ENCODE measurements at places on chromosomes 4 and X.

DNA sequence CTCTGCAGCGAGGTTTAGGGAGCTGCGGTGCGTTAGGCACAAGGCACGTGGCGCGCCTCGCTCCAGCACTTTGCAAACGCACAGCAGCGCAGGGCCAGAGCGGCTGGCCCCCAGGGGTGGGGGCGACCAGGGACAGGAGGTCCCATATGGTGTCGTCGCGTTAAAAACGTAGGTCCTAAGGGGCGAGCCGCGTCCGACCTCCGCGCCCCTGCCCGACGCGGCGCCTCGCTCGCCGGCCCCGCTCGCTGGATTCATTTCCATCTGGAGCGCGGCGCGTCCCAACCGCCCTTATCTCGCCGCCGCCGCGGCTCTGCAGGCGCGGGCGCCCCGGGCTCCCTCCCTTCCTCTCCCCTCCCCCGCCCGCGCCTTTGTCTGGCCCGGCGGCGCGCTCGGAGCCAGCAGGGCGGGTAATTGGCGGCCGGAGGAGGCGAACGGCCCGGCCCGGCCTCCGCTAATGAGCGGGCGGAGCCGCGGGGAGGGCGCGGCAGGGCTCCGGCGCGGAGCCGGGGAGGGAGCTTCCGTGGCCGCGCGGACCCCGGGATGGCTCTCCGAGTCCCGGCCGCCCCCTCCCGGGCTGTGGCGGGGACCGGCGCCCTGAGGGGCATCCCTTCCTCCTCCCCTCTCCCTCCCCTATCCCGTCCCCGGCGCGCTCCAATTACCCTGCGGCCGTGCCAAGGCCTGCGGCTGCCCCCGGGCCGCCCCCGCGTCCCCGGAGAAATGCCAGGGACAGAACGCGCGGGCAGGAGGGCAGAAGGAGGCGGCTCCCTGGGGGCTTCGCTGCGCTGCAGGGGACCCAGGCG, 409.0 kb downstream of the BCOR start:
- peak; percentile 7 for DNase-seq

DNA sequence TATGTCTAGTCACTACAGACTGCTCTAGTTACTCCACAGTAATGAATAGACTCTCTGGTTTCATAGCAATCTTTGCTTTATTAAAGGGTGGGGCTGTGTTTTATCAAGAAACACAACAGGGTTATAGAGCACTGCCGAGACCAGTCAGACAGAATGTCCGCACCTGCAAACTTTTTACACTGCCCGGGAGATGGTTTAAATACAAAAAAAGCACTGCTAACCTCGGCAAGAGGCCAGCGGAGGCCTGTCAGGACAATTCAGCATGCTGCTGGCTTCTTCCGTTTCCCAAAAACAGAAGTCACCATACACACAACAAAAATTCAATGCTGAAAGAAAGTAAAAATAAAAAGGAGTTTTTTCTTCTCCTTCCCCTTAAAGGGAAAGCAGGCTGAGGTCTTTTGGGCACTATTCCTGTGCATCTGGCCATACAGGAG, 67.4 kb downstream of the IRF2 start:
- no peak for DNase-seq

- DNase-seq = no peak
These were observed 555 bp upstream of the ELMOD2 start for GRCh38 chr4:140523370-140523856.

- DNase-seq = no peak
These were observed 28.6 kb downstream of the TEX13A start for GRCh38 chrX:105191878-105192277.

GRCh38 chrX:33204889-33205288, 6.5 kb downstream of the DMD start:
- DNase-seq = no peak

DNA sequence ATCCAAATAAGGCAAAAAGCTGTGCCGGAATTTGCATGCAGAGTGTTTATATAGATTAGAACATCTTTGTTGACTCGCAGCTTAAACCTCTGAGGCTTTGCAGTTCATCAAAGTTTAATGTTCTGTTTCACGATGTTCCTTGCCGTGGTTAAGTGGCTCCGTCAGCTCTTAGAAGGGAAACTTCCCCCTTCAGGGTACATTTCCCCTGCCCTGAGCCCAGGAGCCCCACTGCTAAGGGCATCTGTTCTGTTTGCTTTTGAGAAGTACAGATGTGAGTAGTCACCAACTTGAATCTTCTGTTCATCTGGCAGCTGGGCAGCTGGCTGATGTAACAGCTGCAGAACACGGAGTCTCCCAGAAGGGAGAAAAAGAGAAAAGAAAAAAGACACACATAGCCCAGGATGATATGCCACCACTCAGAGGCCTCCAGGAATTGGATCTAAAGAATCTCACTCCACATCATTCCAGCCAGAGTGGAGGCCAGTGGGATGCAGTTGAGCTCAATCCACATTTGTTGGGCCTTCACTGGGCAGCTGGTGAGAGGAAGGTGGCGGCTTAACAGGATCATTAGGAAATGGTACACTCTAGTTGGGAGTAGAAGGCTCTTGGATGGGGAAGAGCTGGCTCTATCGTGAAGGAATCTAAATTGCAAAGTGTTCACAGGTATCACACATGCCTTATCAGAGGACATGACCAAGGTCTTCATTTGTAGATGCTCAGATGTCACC, 178.7 kb upstream of the RBPJ start:
- no peak for DNase-seq

GRCh38 chr4:42050516-42051249, 60.4 kb downstream of the SLC30A9 start:
- DNase-seq = no peak

DNA sequence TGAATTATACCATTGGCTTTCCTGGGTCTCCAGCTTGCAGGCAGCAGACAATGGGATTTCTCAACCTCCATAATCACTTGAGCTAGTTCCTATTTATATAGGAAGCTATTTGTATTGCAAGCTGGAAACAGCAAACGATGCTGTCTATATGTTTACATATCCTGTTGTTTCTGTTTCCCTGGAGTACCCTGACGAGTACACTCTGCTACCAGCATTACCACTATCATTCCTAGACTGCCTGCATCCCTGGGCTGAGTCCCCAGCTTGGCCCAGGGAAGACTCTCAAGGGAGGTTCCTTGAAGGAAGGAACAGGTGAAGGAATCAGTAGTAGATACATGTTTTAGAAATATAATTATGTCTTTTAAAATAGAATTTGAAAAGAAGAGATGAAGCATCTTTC, 81.4 kb downstream of the EVC2 start:
- no peak for DNase-seq

DNA sequence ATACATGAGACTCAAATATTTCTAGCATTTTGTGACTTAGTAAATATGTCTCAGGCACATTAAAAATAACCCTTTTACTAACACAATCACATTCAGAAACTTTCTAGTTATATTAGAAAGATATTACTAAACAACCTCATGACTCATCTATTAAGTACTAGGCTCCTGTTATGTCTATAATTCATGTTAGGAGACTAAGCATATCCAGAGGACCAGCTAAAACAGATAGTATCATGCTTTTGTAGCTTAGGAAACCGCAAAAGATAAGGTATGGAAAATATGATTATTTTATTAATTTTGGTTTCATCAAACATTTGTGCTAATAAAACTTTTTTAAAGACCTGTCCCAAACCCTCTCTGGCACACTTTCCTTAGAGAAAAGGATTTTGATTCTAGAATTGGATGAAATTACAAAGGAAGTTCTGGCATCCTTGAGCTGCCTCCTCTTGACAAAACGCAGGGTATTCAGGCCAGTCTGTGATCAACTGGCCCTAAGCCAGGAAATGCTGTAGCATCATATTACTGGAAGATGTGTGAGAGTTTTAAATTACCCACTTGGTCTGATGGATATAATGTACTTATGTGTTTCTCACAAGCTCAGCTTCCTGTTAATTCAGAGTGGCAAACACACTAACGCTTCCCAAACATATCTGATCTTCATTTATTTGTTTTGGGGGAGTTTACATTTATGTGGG, 60.4 kb downstream of the NRK start:
- DNase-seq = no peak

- no peak for DNase-seq
These were observed 178.3 kb downstream of the RASL11B start for GRCh38 chr4:53040459-53040815.

DNA sequence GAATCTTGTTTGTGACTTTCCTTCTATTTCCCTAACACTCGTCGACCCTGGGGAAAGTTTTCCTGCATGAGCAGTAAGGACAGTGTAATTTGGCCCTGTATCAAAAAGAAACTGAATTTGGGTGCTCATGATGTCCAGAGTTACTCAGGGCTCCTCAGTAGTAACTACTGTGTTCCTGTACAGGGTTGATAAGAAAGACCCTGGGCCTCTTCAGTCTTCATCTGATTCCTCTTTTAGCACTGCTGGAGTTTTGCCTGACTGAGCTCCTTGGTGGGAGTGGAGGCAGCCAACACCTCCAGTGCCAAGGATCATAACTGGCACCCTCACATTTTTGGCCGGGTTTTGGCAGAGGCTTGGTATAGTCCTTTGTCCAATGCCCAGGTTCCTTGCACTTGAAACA, 7.1 kb upstream of the AREG start:
- DNase-seq = no peak

- no peak for DNase-seq
These were observed 442.8 kb downstream of the BCOR start for GRCh38 chrX:39654952-39655351.

DNA sequence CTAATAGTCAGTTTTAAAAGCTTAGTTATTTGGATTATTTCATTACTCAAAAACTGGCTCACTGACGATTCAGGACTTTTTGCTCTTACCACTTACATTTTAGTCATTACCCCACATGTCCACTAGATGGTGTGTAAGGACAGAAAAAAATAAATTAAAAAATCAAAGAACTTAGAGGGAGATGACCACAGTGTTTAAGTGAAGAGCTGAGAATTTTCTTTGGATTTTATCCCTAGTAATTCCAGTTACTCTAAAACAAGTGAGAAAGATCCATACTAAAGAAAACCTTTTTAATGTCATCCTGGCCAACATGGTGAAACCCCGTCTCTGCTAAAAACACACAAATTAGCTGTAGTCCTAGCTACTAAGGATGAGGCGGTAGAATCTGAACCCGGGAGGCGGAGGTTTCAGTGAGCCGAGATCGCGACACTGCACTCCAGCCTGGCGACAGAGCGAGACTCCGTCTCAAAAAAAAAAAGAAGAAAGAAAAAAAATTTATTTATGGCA, 26.4 kb upstream of the TMPRSS11B start:
- no peak for DNase-seq

All from activated T-helper 2 cell treated with anti-CD3 and anti-CD28 coated beads, Interferon-gamma antibody, Interleukin-2, Interleukin-4, amounts not matched to agents 10 μg/mL and 5 μg/mL and 100 μg/mL, durations not matched to agents 14 hours and 24 hours and 36 hours (primary cell).